ENCODE measurements at places on chromosomes 5 and 9.

DNA sequence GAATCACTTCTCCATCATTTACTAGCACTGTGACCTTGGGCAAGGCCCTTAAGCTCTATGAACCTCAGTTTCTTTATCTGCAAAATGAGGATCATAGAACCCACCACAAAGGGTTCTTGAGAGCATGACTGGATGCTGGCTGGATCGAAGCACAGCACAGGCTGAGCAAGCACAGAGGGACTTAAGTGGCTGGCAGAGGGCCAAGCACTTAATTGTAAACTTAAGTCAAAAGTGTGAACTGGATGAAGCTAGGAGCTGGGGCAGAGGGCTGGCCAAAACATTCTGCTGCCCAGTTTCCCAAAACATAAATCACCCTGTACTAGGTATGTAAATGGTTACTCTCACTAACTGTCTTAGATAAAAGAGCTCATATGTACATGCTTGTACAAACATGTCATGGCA, 112.3 kb upstream of the WWC1 start:
- no peak for DNase-seq

DNA sequence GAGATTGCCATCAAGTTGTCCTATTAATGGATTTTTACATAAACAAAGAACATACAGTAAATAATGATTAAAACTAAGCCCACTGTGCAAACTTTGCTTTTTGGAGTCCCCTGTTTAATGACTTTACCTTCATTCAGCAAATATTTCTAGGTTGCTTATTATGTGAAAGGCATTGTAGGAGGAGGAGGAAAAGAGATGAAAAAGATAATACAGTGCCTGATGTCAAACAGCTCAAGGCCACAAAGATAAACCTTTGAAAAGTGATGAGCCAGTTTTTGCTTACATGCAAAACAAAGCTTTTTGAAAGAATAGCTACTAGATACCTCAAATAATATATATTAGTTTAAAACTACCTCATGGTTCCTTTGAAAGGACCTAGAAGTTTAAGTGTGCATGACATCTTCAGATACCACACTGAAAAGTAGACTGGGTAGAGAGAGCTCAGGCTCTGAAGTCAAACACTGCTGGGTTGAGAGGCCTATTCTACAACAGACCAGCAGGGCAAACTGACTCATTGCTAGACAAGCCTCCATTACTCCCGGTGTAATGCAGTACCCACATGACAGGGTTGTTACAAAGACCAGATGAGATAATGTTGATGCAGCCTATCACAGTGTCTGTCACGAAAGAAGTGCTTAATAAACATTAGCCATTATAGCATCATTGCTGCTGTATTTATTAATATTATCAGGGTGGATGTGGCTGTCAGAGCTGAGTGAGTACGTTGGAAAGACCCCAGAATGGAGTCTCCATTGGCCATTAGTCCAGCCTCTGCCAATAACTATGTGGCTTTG, 11.8 kb downstream of the DEPDC1B start:
- no peak for DNase-seq

DNA sequence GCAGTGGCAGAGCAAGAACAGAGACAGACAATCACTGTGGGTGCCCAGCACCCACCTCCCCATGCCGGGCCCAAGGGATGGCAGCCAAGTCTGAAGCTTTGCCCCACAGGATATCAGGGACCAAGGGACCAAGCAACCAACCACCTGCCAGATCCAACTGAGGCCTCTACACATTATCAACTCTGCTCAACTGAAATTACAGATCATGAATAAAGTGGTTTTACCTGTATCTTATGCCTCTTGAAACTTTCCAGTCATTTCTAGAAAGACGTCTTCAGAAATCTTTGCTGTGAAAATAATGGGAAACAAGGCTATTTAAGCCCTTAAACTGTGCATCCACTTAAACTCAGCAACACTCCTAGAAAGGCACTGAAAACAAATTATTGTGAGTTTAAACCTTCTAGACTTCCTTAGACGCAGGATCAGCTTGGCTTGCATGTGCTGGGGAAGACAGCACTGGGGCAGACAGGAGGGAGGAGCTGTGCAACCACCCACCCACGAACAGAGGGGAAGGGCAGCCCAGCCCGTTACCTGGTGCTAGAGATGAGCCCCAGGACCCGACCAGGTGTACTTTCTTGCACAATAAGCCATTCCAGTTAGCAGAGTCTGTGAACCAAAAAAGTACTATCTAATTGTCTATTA, 80.0 kb downstream of the SEMA4D start:
- DNase-seq, result no peak

- no peak for DNase-seq
Measured at GRCh38 chr9:136792321-136793085, 1.4 kb downstream of the TMEM141 start.

GRCh38 chr5:6466975-6467567, 18.4 kb downstream of the UBE2QL1 start:
- DNase-seq, result no peak

DNA sequence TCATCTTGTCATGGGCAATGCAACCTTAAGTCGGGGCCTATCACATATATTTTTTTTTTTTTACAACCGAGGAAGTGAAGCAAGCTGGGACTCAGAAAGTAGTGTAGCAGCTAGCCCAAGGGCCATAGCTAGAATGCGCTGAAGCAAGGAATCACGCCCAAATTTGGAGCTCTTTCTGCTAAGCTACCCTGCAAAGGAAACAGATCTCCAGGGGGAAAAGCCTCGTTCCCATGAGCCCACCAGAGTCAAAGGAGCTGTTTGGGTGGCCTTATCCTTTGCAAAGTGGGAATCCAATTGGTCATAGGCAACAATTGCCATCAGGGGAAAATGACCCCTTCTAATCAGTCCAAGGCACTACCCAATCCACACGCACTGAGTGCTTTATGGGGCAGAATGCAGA, 390.4 kb downstream of the EBF1 start:
- DNase-seq, result no peak

DNA sequence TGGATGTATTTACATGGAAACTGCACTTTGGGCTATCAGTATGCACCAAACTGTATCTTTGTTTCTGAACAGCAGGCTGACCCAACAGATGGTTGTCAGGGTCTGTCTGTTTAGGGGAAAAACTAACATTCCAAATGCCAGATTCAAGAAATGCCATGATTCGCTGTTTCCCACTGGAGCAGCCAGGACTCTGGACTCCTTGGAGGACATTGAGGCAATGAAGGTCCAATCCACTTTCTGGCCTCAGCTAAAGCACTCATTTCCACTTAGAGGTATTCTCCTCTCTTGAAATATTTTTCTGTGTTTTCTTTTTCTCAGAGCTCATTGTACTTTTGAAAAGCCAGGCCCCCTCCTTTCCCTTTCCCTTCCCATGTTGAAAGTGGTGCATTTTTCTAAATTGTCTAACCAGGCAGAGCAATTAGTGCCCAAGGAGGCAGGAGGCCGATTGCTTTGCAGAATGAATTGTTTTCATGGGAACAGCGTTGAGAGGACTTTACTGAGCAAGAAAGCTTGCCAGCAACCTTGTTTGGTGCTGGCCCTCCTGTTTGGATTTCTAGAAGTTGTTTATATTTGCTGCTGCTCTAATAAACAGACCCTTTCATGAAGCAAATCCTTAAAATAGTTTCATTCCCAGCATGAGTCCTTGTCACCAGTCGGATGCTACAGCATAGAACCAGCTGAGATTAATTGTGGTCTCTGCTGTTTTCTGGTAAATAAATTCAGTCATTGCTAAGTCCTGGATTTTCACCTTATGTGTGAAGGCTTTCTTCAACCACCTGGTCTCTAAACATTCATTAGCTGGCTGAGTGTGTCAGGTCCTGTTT, 132.8 kb upstream of the TAF11L2 start:
- DNase-seq, result no peak

GRCh38 chr5:17734011-17734410, 99.8 kb downstream of the TAF11L14 start:
- DNase-seq, result no peak

DNA sequence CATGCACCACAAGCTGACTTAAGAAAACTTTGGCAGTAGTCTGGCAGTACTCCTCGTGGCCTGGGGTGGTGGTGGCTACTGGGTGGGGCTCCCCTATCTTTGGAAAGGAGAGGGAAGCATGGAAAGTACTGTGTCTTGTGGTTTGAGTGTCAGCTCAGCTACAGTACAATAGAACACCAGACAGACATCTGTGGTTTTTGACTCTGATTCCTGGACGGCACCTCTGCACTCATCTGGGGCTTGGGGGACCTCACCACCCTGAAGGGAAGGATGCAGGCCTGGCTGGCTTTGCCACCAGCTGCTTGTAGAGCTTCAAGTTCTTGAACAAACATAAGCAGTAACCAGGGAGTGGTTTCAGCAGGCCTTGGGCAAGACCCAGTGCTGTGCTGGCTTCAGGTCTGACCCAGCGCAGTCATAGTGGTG, 40.6 kb downstream of the TNFSF8 start:
- no peak for DNase-seq

DNA sequence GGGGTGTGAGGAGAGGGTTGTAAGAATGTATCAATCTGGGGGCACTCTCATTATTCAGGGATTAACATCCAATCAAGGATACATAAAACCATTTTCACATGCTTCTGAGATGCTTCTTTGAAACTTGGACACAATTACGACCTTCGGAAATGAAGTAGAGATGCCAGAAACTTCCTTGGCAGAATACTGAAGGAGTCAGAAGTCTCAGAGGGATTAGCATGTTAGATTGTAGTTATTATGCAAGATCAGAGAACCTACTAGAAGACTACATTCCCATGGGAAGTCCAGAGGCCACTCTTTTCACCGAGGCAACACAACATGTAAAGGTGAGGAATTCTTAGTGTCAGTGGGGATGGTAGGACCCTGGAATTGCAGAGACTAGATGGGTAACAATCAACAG, 5.1 kb upstream of the SLC22A4 start:
- no peak for DNase-seq

- DNase-seq, result no peak
Measured at GRCh38 chr5:169164481-169164925, 136.4 kb downstream of the SLIT3 start.

DNA sequence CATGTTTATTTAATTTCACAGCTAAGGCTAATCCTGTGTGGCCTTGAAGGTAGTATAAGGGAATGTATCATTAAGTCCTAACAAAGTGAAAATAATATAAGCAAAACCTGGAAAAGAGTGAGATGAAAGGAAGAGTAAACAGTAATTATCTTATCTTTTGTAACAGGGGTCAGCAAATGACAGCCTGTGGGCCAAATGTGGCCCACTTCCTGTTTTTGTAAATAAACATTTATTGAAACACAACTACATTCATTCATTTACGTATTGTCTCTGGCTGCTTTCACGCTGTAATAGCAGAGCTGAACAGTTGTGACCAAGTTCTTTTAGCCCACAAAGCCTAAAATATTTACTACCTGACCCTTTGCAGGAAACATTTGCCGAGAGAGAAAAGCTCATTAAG, 78.4 kb upstream of the HTR4 start:
- DNase-seq, result no peak

DNA sequence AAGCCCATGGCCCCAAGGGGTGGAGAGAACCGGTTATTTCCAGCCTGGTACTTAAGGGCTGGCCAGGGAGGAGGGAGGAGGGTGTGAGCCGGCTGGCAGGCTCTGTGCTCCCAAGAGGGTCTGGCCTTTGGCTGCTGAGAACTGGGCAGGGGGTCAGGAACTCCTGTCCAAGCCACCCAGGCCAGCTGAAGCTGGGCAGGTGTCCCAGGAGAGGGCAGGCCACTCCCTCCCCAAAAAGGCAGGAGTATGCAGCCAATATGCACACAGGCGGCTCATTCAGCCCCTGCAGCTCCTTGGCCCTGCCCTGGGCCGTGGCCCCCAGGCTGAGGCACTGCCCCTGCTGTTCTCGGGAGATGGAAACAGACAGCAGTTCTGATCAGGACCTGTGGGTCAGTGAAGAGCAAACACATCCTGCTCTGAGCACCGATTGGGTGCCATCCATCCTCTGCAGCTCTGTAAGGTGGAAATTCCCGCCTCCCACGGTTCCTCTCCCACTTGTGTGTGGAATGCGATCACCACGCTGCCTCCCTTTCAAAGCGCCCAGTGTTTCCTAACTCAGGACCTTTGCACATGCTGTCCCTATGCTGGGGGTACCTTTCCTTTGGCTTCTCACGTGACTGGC, 17.1 kb upstream of the KIF12 start:
- no peak for DNase-seq

DNA sequence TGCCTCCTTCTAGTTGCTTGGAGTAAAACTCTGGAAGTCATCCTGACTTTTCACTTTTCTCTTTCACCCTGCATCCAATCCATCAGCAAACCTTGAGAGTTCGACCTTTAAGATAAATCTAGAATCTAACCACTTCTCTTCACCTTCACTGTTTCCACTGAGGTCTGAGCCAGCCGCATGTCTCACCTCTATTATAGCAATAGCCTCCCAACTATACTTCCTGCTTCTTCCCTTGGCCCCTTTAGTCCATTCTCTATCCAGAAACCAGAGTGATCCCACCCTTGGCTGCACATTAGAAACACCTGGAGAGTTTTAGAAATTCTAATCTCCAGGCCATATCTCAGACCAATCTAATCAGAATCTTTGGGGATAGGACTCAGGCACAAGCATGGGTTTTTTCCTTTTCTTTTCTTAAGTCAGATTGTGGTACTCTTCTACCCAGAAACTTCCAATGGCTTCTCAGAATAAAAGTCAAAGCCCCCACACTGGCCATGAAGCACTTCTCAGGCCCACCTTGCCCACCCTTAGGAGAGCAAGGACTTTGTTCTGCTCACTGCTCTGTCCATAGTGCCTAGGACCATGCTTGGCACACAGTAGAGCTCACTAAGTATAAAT, 33.1 kb downstream of the MFAP3 start:
- no peak for DNase-seq

DNA sequence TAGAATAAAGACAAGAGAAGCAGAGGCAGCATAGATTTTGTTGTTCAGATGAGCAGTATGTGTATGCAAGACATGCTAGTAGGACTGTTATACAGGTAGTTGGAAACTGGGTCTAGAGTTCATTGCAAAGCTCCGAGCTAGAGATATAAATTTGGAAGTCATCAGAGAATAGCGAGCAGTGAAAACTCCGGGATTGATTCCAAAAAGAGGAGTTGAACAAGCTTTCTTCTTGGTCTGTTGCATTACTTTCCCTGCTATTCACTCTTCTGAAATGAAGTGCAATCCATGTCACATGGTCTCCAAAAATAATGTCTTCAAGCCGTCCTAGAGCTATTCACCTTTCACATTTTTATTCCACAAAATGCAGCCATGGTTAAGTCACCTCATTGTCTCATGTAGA, 67.9 kb upstream of the ZNF462 start:
- DNase-seq, result no peak

GRCh38 chr9:105329719-105330062, 85.2 kb downstream of the SLC44A1 start:
- DNase-seq, result no peak

- DNase-seq, result no peak
Measured at GRCh38 chr9:19456426-19456825, 47.6 kb downstream of the ACER2 start.

DNA sequence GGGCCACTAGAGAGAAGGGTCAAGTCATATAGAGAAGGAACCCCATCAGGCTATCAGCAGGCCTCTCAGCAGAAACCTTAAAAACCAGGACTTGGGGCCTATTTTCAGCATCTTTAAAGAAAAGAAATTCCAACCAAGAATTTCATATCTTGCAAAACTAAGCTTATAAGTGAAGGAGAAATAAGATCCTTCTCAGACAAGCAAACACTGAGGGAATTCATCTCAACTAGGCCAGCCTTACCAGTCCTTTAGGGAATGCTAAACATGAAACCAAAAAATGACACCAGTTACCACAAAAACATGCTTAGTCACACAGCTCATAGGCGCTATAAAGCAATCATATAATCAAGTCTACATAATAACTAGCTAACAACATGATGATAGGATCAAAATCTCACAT, 407.1 kb downstream of the LRRC70 start:
- DNase-seq, result no peak
